ENCODE measurements at places on chromosomes 1 and 21.

- H3K4me1 ChIP-seq, result peaks cover 38% of the 10 kb centered on the region
- DNase-seq, result no peak
- no peaks in the 10 kb centered on the region for H3K27me3 ChIP-seq
- H3K36me3 ChIP-seq, result no peaks in the 10 kb centered on the region
- H3K27ac ChIP-seq, result no peak overlapping the region
Measured at GRCh38 chr1:41236781-41237180, 5.3 kb downstream of the SCMH1 start.

- no peak for DNase-seq
- peak overlapping the region; percentile 62 for H3K4me3 ChIP-seq
- no peaks in the 10 kb centered on the region for H3K36me3 ChIP-seq
- H3K4me1 ChIP-seq, result peaks cover 24% of the 10 kb centered on the region
- H3K27me3 ChIP-seq, result peaks cover 72% of the 10 kb centered on the region
Measured at GRCh38 chr21:44930543-44930981, 9.3 kb upstream of the SLX9 start.

- no peak overlapping the region for H3K4me3 ChIP-seq
- peaks cover 3% of the 10 kb centered on the region for H3K27me3 ChIP-seq
- DNase-seq, result no peak
- no peaks in the 10 kb centered on the region for H3K36me3 ChIP-seq
- H3K4me1 ChIP-seq, result peaks cover 38% of the 10 kb centered on the region
- no peak overlapping the region for H3K27ac ChIP-seq
Measured at GRCh38 chr21:34914239-34914638, 134.9 kb downstream of the RUNX1 start.

- H3K36me3 ChIP-seq, result peaks cover 2% of the 10 kb centered on the region
- no peaks in the 10 kb centered on the region for H3K27me3 ChIP-seq
- DNase-seq, result no peak
- H3K4me3 ChIP-seq, result no peak overlapping the region
Measured at GRCh38 chr21:27157097-27157496, 190.2 kb upstream of the ADAMTS5 start.

GRCh38 chr1:185232874-185233273 lies 75.9 kb downstream of the SWT1 start:
- H3K27me3 ChIP-seq, result no peaks in the 10 kb centered on the region
- H3K4me1 ChIP-seq, result no peaks in the 10 kb centered on the region
- no peak for DNase-seq
- H3K27ac ChIP-seq, result no peak overlapping the region

DNA sequence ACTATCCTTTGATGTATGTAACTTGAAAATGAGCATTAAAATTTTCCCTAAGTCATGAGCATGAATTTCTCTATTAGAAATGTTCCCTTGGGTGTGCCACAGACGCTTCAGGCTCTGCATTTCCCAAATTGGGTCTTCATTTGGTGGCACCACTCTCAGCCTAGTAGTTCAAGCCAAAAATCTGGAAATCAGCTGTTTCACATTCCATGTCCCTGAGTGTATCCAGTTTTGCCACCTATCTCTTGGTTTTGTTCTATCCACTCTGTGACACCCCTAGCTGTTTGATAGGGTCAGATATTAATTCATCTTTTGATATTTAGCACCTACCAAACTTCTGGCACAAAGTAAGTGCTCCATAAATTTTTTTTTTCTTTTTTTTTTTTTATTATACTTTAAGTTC lies 89.5 kb upstream of the DPH5 start:
- H3K4me1 ChIP-seq, result peaks cover 13% of the 10 kb centered on the region
- no peak overlapping the region for H3K4me3 ChIP-seq
- no peak for DNase-seq
- peaks cover 2% of the 10 kb centered on the region for H3K36me3 ChIP-seq
- H3K27ac ChIP-seq, result no peak overlapping the region

DNA sequence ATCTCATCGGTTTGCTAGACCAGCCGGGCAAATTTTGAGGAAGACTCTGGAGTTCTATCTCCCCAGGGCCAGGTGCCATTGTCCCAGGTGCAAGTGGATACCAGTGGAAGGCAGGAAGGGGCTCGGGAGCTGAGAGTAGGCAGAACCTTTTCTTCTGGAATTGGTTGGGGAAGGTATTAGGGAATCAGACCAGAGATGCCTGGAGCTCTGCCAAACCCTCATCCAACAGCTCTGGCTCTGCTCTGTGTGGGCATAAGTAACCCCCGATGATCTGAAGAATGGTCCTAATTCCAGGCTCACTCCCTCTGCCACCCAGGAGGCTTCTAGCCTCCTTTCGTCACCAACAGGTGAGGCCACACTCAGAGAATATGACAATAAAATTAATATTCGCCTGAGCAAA lies 69.9 kb downstream of the PGBD5 start:
- H3K4me3 ChIP-seq, result no peak overlapping the region
- no peaks in the 10 kb centered on the region for H3K27me3 ChIP-seq
- no peak overlapping the region for H3K27ac ChIP-seq
- H3K36me3 ChIP-seq, result no peaks in the 10 kb centered on the region
- no peak for DNase-seq

GRCh38 chr1:109864930-109865612 lies 45.6 kb upstream of the CSF1 start:
- H3K27me3 ChIP-seq, result no peaks in the 10 kb centered on the region
- peaks cover 7% of the 10 kb centered on the region for H3K36me3 ChIP-seq
- no peak overlapping the region for H3K27ac ChIP-seq
- peaks cover 6% of the 10 kb centered on the region for H3K4me1 ChIP-seq

DNA sequence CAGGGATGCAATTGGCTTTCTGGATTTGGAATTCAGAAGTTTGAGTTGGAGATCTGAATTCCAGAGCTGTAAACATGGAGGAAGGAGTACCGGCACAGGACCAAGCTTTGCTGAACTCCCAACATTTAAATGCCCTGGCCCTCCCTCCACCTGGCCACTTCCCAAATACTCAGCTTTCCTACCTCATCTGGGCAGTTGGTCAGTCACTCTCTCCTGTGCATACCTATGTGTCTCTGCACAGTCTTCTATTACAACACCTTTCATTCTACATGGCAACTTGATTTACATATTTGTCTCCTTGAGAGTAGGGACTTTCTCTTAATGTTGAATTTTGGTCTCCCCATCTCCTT lies 6.1 kb upstream of the KHDRBS1 start:
- no peak for DNase-seq
- no peaks in the 10 kb centered on the region for H3K36me3 ChIP-seq
- H3K4me1 ChIP-seq, result peaks cover 2% of the 10 kb centered on the region
- H3K27ac ChIP-seq, result no peak overlapping the region
- H3K27me3 ChIP-seq, result no peaks in the 10 kb centered on the region

GRCh38 chr1:37562984-37563383 lies 6.2 kb downstream of the DNALI1 start:
- H3K27ac ChIP-seq, result no peak overlapping the region
- H3K27me3 ChIP-seq, result no peaks in the 10 kb centered on the region
- H3K4me3 ChIP-seq, result no peak overlapping the region

DNA sequence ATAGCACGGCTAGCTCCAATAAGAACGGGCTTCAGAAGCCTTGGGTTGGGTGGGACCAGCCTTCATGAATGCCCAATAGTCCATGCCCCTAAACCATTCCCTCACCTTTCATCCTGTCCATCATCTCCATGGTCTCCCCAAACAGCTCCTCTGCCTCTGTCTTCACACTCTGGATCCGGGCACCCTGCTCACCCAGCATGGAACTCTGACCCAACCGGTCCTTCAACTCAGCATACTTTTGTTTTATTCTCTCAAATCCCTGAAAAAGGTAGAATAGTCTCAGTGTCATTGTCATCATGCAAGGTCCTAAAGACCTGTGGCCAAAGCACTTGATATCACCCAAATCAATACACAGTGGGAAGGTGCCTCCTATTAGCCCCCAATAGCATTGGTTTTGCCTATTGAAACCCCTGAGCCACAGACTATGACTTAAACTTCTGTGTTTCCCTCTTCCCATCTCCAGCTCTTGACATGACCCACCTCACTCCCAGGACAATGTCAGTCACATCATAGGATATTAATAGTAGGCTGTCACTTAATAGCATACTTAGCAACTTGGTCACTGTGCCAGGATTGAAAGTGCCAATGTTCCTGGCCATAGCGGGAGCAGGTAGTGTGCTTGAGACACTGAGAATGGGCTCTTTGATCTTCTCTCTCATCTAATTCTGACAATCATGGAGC lies 33.0 kb downstream of the CAMK1G start:
- DNase-seq, result no peak
- H3K27ac ChIP-seq, result no peak overlapping the region
- peaks cover 17% of the 10 kb centered on the region for H3K4me1 ChIP-seq

Measured in mesothelial cell of epicardium (in vitro differentiated cells).